ENCODE measurements at places on chromosomes 6 and 20. TPM values are rescaled to one million over a fixed set of nuclear protein-coding genes. Genes with fewer than 3 reads are reported as not detected.

DNA sequence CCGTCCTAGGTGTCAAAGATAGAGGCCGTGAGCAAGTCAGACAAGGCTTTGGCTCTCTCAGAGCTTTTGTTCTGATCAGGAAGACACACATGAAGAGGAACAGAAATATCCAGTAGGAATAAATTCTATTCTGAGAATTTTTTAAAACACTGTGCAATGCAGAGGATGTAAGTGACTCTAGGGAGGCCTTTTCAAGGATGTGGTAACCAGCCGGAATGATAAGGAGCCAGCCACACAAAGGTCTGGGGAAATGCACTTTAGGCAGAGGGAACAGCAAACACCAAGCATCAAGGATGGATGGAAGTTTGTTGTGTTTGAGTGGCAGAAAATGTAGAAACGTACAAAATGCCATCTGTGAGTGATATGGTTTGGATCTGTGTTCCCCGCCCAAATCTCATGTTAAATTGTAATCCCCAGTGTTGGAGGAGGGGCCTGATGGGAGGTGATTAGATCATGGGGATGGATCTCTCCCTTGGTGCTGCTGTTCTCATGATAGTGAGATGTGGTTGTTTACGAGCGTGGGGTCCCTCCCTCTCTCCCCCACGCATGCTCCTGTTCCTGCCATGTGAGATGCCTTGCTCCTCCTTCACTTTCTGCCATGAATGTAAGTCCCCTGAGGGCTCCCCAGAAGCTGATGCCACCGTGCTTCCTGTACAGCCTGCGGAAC lies 93.6 kb upstream of the CDYL start:
- no peak for DNase-seq

DNA sequence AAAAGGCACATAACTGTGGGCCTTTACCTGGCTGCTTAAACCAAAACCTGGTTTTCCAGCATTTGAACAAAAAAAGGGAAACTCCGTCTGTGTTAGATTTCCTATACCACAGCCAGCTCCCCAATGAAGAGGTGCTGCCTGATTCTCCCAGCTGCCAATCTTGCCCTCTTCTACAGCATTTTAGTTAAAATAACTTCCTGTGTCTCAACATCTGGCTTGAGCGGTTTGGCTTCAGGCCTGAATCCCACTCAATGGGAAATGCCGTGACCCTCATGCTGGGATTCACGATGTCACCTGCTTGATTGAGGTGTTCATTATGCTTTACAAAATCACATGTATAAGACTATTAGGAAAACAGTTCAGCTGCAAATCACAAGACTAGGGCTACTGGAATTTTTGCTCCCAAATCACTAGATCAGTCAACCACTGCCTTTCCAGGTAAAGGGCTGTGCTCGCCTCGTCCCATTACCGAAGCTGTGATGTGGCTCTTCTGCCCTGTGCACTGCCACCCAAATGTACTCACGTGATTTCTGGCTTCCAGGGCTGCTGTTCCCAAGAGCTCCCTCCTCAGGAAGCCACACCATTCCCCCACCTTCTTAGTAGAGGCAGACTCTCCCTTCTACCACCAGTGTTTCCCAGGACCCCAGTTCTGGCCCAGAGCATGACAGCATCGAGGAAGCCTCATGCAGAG lies 94.6 kb downstream of the PSMG4 start:
- DNase-seq = no peak

The TXLNB gene
- total RNA-seq = 8.0 TPM

GRCh38 chr6:33894438-33894837 lies 90.6 kb upstream of the MLN start:
- no peak for DNase-seq

DNA sequence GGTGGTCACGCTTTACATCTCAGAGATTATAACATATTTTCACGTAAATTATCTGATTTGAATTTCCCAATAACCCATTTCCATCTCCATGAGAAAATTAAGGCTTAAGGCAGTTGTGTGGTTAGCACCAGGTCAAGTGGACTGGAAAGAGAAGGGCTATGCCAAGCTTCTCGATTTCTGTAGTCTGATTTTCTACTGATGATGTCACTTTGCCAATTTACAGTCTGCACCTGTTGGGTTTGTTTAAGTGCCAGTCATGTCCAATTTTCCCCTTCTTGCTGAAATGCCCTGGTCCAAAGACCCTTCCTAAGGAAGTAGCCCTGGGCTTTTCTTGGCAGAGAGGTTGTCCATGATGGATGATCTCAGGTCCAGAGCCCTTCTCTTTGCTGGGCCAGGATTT lies 562.3 kb upstream of the BTBD3 start:
- no peak for DNase-seq

The FAM209A gene
- total RNA-seq = not detected

DNA sequence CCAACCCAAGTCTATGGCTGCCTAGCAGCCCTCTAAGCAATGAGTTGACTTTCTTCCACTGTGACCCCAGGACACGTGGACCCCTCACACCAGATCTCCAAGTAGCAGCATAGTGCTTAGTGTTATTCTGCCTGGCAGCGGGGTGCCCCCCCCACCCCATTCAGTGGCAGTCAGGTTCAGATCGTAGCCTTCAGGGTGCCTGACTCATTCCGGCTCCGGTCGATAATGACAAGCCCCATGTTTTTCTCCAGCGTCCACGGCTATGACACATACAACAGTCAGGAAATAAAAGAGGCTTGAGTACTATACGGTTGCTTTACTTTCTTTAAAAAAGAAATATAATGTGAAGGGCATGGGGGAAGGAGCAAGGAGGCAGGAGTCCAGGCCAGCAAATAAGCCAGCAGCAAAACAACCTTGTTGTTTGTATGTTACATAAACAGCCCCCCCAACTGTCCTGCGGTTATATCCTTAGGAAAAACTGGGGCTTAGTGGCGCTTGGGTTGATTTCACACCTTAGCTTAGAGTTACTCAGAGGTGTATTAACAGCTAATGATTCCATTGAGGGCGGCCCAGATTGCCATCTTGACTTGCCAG lies 23.1 kb downstream of the GNAS start:
- no peak for DNase-seq

The TCP11 gene
- 0.37 TPM for total RNA-seq

GRCh38 chr20:37542281-37542680 lies 14.6 kb upstream of the BLCAP start:
- no peak for DNase-seq

DNA sequence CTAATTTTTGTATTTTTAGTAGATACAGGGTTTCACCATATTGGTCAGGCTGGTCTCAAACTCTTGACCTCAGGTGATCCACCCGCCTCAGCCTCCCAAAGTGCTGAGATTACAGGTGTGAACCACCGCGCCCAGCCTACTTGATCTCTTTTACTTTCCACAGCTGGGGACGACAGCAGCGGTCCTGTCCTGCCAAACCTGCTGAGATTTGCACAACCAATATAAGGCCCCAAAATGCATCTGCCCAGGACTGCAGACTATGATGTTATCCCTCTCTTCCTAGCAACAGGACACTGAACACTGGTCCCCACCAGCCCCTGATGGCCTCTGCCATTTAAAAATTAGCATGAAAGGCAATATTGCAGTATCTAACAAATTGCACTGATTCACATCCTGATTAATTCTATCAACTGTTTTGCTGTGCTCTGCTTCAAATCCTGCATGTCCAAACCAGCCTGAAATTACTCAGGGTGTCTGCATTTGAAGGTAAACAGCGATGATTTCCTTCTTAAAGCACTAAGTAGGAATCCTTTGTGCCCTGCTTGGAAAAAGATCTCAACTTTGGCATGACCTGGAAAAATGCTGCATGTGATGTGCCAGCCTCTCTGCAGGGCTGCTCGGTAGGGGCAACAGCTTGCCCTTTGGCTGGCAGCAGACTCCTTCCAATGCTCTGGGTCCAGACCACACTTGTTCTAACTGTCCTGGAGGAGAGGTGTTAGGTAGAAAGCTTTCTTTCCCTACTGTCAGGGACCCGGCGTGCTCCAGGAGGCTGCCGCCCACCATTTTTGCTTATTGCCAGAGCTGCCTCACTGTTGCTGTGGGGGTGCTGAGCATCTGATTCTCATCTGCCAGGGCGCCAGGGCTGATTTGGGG lies 27.4 kb upstream of the PXDC1 start:
- DNase-seq = no peak

DNA sequence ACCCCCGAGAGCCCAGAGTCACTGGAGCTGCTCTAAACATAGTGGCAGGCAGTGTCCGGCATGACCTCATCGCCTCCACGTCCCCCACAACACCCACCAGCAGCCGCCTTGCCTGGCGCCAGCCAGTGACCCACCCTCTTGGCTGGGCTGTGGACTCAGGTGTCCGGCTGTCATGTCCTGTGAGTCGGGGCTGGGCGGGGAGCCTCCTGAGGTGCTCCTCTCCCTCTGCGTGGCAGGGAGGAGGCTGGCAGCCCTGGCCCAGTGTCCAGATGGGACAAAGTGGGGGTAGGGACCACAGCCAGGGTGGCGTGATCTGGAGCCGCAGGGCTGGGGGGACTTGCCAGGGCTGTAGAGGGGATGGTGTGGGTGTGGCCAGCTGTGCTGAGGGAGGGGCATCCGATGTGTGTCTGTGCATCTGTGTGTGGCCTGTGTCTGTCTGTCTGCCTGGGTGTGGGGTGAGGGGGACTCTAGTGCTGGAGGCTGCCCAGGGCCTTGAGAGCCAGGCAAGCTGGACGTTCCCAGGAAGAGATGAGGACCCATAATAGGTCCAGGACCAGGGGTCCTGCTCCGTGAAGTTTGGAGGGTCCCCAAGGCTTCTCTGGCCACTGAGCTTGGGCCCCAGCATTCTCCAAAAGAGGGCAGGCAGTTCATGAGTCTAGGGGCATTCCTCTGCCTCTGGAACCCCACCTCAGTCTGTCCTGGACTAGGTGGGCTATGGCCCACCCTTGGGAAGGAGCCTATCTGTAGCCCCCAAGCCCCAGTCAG lies 2.3 kb upstream of the SOX18 start:
- no peak for DNase-seq

GRCh38 chr6:18268066-18268465 lies 3.7 kb upstream of the DEK start:
- DNase-seq = no peak

DNA sequence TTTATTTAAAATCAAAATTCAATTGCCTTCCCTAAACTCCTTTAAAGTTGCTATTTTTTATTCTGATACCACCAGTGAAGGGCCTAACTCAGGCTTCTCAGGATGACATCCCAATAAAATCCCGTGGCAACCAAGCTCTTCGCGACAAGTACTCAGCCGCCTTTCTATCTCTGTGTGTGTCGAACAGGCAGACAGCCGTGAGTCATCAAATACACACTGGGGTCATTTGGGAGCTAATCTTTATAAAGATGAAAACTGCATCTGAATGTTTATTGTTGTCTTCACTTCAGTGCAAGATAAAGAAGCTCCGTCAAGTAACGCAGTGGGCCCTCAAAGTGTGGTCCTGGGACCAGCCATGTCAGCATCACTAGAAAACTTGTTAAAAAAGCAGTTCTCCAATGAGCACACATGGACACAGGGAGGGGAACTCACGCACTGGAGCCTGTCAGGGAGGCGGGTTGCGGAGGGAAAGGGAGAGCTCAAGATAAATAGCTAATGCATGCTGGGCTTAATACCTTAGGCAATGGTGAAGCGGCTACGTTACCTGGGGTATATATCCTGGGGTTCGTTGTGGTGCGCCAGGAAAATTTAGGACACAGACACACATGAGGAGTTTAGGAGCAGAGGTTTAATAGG lies 119.3 kb downstream of the RNF144B start:
- DNase-seq = no peak

The CD83 gene
- 16.9 TPM for total RNA-seq

DNA sequence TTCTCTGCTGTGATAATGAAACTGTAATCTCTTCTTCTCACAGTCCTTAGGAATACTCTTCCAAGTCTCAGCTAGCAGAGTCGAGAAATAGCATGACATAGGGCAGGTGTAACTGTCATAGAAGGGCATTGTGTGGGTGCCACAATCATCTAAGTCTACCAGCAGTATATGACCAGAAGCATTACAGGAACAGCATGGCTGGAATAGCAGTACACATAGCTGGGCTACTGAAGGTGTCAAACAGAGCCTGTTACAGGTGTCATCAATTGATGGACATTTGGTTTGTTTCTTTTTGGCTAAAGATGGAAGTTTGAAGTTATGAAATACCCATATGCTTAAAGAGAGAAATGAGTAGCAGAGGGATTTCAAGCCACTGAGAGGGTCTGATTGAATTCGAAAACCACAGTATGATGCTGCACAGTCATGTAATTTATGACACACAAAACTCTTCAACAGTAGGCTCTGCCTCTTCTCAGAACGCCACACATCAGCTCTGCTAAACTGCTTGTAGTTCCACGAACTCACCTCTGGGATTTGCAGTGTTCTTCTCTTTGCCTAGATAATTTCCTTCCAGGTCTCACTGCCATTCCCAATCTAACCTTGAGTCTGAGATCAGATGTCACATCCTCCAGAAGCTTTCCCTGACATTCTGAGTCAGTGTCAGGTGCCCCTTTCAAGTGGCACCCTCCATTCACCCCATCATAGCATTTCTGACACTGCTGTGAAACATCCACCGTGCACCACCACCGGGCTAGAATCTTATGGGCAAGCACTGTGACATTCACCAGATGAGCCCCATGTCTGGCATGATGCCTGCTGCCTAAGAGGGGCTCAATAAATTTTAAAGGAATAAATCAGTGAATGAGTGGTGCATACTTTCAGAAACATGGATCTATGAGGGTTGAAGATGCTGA lies 151.0 kb downstream of the ADAT2 start:
- no peak for DNase-seq

DNA sequence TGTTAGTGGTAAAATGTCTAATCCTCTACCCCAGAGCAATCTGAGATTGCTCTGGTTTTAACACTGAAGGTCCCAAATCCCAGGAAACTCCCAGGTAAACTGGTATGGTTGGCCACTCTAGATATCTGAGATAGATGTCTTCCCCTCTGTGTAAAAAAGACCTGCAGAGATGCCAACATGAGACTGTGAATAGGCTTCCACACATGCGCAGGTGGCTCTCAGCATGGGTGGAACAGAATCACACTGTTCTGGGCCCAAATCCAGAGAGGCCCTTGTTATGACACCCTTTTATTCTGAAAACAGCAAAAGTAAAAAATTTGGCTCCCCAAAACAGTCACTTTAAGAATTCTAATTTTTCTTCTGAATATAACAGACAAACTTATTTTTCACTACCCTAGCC lies 88.7 kb upstream of the BMP5 start:
- DNase-seq = no peak

DNA sequence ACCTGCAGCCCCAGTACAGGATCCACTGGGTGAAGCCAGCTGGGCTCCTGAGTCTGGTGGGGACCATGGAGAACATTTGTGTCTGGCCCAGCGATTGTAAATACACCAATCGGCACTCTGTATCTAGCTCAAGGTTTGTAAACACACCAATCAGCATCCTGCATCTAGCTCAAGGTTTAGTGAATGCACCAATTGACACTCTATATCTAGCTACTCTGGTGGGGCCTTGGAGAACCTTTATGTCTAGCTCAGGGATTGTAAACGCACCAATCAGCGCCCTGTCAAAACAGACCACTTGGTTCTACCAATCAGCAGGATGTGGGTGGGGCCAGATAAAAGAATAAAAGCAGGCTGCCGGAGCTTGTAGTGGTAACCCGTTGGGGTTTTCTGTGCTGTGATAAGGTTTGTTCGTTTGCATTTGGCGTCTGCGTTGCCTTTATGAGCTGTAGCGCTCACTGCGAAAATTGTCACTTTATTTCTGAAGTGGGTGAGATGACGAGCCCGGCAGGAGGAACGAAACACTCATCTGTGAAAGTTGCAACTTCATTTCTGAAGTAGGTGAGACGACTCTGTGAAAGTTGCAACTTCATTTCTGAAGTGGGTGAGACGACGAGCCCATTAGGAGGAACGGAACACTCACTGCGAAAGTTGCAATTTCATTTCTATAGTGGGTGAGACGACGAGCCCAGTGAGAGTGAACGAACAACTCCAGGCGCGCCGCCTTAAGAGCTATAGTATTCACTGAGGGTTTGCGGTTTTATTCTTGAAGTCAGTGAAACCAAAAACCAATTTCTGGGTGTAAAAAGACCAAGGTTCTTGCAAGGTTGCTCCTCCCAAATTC lies 31.1 kb downstream of the SERPINB6 start:
- DNase-seq = no peak

All from urinary bladder (tissue), 4 donors.